Mesothelial cell of epicardium (in vitro differentiated cells): ENCODE measurements at places on chromosomes 4 and X. TPM values are rescaled to one million over a fixed set of nuclear protein-coding genes. Genes with fewer than 3 reads are reported as not detected.

GRCh38 chr4:150743564-150744342 lies 161.8 kb downstream of the MAB21L2 start:
- no peak for DNase-seq

Gene KIAA1210
- 0.50 to 0.82 TPM (median 0.56 TPM) in 3 replicates for total RNA-seq

DNA sequence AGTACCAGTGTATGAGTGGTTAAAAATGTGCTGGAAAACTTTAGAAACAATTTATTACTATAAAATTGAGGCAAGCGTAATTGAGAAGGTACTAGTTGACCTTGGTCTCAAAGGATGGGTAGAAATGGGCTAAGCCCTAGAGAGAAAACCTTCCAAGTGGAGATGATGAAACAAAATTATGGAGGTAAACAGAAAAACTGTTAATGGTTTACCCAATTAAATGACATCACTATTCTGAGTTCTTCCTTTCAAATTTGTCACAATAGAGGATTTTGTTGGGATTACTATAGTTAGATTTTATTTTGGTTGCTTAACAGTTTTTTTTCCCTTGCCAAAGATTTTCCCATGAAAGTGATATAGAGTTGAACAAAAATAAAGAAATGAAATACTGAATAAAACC lies 1302.5 kb upstream of the TENM3 start:
- no peak for DNase-seq

GRCh38 chr4:100289530-100289888 lies 99.2 kb upstream of the DDIT4L start:
- DNase-seq, result no peak

GRCh38 chr4:96186593-96186992 lies 346.7 kb downstream of the PDHA2 start:
- DNase-seq, result no peak

GRCh38 chrX:11254417-11255109 lies 38.6 kb upstream of the AMELX start:
- no peak for DNase-seq

DNA sequence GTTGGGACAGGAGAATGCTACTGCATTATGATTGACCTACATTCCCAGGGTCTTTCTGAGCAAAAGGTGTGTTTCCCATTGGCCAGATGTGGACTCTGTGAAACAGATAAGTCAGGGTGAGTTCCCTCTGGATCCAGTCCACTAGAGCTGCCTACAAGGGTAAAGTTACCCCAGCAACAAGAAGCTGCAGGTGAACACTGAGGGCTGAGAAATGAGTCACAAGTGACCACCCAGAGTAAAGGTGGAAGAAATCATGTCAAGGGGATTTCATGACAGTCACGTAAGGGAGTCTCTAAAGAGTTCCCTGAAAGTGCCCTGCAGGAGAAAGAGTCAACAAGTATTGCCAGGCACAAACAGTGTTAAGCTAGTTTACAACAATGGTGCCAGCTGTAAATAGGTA lies 16.3 kb downstream of the F8A1 start:
- no peak for DNase-seq

GRCh38 chrX:63920875-63921274 lies 135.9 kb upstream of the ARHGEF9 start:
- no peak for DNase-seq

Gene PDZD11
- total RNA-seq, result 32.1 to 34.8 TPM (median 32.5 TPM) in 3 replicates
